CD4-positive, alpha-beta T cell treated with Interleukin-12 subunit alpha and Interleukin-12 subunit beta, for 1 hour (primary cell): ENCODE measurements at places on chromosomes 3 and 15.

DNA sequence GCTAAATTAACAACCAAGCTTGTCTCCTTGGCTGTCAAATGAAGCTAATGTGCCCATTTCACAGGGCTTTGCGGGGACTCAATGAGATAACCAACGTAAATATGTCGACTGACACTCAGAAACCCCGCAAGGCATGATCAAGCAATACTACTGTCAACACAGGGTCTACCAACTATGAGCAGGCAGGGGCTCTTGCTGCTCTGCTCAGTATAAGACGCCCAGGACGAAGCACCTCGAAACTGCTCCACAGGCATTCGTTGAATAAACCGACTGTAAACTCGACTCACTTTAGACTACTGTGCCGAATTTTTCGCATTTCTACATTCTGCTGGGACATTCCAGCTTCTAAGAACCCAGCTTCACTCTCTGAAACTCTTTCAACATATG, 55.0 kb downstream of the FEZF2 start:
- no peak for DNase-seq

- DNase-seq: no peak
Measured at GRCh38 chr15:57510647-57511046, 81.1 kb upstream of the MYZAP start.

GRCh38 chr3:106332884-106333283, 464.1 kb upstream of the CBLB start:
- DNase-seq: no peak

- no peak for DNase-seq
Measured at GRCh38 chr15:29345549-29346525, 76.2 kb upstream of the NSMCE3 start.

DNA sequence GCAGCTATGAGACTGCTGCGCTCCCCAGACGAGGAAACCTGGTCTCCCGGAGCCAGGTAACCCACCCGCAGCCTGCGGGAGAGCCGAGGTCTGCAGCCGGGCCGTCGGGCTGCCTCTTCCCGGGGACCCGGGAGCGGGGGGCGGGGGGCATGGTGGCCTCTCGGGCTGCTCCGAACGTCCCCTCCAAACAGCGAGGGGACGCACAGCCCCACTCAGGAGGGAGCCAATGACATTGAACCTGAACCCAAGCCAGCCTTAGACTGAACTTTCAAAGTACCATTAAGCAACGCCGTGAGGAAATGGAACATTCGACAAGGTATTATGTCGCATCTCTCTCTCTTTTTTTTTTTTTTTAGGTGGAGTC, 29.8 kb upstream of the ALDH1A3 start:
- no peak for DNase-seq

DNA sequence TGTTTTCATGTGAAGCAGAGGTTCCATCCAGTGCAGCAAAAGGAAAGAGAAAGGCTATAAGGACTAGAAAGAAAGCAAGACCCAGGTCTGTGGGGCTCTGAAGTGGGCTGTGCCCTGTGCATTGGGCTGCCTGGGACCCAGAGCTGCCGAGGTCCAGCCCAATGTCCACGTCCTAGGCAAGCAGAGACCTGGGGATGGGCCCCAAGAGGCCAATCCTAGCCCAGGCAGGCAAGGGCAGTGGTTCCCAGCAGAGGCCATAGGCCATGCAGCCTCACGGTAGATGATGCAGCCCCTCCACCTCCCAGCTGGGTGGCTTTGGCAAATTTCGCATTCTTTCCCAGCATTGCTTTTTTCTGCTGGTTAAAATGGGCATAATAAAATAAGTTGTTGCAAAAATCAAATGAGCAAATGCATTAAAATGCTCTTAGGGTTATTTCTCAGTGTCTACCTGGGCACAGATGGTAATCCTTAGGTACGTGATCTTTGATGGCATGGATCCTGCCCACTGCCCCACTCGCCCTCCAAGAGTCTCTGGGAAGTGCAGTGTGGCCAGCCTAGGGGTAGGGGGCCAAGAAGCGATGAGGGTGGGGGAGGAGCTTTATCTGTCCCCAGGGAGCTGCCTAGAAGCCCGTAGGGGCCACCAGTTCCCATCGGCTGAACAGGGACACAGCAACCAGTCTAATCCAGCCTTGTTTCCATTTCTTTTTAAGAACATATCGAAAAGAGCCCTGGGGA, 22.3 kb upstream of the GP9 start:
- no peak for DNase-seq

DNA sequence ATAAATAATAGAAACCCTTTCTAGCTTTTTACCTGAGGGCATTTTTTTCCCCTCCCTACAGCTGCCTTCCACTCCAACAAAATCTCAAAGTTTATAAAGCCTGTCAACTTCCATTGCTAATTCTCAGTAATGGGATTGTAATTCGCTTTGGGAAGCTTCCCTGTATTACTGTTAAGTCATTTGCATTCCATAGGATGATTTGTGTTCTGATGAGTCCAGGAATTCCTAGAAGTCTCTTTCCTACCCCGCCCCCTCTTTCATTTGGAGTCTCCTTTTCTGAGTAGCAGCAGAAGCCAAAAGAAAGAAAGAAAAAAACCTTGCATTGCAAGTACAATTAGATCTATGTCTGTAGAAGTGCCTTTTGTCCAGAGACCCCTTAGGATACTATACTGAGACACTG, 1033.3 kb downstream of the IGSF11 start:
- no peak for DNase-seq

- DNase-seq: no peak
Measured at GRCh38 chr15:58604455-58604923, 145.0 kb downstream of the ADAM10 start.

DNA sequence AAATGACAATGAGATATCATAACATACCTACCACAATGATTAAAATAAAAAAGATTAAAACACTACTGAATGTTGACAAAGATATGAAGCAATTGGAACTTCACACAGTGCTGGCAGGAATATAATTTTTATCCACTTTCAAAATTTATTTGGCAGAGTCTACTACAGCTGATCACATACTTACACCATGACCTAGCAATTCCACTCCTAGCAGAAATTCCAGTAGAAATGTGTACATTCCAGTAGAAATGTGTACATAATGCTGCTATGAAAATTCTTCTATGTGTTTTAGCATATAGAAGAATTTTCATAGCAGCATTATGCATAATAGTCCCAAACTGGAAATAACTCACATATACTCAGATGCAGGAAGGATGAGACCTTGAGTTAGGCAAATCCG, 43.5 kb downstream of the IFT57 start:
- DNase-seq: no peak

DNA sequence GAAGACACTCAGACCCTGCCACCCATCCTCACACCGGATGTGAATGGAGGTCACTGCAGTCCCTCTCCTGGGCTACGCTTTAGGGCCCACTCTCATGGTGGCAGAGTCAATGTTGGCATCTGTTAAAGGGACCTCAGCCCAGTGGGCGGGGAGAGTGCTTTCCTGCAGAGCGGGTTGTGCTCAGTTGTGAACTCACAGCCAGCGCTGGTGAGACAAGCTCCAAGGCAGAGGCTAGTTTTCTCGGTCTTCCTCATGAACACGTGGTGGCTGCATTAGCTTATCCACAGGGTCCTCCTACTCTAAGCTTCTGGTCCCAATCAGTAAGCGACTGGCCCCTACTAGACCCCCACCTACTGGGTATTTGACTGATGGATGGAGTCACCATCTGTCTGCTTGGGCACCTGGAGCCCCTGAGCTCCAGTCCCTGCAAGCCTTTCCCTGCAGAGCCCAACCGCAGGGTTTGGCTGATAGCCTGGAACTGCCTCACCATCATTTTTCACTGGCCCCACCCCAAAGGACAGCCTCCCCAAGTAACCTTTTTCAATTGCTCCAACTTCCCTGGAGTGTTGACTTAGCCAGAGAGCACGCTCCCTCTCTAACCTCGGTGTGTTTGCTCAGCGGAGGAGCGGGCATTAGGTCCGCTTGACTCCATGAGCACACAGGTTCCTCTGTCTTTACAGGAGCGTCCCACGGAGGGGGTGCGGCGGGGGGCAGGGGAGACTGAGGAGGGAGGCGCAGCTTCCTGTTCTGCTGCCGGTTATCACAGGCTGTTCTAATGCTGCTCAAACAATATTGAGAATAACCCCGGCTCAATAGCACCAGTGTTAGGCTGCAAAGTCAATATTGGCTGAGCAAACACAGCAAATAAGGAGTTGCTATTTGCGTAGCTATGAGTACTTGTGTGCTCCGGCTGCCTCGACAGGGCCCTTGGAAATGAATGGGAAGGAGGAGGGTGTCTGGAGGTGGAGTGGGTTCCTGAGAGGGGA, 141.7 kb downstream of the RPLP1 start:
- DNase-seq: no peak

- peak; percentile 17 for DNase-seq
Measured at GRCh38 chr15:66966256-66966655, 99.1 kb upstream of the SMAD3 start.

DNA sequence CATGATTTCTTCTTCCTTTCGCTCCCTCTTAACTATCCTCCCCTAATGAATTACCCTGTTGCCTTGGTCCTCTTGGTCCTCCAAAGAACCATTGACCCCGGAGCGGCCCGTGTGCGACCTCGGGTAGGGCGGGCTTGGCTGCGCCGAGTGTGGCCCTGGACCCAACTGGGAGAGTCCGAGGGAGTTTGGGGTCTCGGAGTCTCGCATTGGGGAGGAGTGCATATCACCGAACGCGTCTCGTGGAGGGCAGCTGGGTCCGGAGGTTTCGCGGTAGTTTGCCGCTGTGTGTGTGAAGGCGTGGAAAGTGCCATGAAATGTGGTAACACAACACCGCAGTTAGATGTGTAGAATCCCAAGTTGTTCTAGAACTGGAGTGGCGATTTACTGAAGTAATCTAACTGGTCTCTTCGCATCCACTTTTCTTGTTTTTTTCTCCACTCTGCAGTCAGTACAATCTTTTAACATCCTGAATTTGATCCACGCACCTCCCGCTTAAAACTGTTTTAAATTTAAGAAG, 363 bp downstream of the GTF2E1 start:
- no peak for DNase-seq

DNA sequence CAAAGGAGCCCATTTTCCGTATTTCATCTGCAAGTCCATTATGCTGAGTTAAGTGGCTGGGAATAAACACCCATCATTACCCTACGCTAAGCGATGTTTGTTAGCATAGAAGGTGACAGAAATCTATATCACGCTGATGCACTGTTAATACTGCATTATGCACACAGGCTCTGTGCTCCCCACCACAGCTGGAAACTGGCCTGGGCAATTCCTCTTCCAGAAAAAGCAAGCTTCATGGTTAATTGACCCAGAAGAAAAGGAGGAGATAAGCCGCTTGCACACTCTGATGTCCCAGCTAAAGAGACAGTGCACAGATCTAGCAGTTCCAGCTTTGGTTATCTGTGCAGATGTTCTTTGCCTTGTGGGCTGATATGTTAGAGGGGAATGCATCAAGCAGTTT, 232.6 kb downstream of the NTRK3 start:
- DNase-seq: no peak

- no peak for DNase-seq
Measured at GRCh38 chr15:89462198-89462912, 34.0 kb downstream of the RHCG start.

DNA sequence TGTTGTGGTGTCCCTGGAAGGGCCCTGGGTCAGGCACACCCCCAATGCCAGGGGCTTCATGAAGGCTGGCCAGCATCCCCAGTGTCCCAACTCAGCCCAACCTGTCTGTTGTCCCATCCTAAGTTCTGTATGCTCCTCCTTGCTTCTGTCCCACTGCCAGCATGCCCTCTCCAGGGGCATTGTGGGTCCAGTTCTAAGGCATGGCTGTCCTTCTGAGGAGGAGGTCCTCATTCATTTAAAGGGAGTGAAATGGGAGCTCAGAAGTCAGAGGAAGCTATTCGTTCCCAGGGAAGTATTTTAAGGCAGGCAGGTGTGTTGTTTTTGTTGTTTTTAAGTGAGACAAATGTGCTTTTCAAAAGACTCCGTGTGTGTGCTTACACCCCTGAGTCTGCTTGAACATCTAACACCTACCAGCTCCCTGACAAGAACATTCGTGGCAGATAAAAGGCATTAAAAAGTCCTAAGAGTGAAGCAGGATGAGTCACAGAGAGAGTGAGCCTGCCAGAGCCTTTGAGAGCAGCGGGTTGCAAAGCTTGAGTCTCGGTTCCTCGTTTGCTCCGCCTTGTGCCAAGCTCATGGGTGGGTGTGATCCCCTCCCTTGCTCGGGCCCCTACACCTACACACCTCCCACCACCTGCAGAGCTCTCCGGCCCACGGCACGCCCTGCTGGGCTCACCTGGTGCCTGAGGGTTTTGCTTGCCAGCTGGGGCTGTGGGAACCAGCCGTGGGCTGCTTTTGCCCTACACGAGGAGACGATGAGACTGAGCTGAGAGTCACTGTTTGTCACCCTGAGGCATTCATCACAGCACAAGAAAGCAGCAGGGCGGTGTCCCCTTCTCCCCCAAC, 183.4 kb upstream of the TOPAZ1 start:
- peak; percentile 3 for DNase-seq

DNA sequence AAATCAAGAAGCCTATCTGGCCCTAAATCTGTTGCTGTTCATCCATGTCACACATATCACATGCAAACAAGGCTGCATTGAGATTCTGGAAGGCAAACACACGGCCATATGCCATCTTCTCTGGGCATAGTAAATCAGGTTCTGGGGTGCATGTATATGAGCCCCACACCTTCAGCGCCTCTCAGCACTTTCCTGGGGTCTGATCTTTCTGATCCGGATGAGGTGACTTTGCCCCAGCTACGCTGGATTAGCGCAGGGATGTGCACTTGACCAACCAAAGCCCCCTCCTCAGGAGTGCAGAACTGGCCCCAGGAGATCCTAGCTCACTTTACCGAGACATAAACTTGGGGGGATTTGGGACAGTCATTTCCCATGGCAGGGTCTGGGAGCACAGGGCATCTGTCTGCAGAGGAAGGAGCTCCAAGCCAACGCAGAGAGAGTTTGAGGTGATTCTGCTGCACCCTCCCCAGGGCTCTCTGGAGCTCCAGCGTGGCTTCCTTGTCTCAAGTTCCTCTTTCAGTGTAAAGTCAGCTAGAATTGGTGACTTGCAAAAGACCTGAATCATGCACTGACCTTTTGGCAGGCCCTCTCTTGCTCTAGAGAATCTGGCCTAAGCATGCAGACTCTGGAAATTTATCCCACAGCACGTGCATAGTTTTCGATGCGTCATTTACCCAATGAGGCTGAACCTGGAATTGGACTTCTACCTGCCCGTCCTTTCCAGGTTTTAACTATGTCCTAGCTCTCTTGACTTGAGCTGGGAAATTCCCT, 63.5 kb upstream of the KLF13 start:
- peak; percentile 15 for DNase-seq

GRCh38 chr3:84547971-84548970, 410.5 kb upstream of the CADM2 start:
- DNase-seq: no peak

DNA sequence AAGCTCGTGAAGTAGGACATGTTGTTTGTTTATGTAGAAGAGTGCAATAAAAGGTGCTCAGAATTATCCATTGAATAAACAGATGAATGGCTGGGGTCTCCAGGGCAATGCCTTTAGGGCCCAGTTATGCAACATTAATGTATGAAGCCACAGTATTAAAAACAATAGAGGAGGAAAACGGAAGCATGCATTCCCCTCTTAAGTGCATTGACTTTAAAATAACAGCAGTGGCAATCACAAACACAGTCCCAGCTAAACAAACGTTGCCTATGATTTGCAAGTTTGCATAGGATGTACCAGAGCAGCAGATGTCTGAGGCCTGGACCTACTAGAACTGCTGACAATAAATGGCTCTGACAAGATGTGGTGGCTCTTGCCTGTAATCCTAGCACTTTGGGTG, 60.6 kb upstream of the GCNT3 start:
- DNase-seq: no peak
